Thoracic aorta (tissue), 2 donors: ENCODE measurements at places on chromosomes 7 and 10. TPM values are rescaled to one million over a fixed set of nuclear protein-coding genes. Genes with fewer than 3 reads are reported as not detected.

SPDYE16 gene
- total RNA-seq: 0.28 TPM

DNA sequence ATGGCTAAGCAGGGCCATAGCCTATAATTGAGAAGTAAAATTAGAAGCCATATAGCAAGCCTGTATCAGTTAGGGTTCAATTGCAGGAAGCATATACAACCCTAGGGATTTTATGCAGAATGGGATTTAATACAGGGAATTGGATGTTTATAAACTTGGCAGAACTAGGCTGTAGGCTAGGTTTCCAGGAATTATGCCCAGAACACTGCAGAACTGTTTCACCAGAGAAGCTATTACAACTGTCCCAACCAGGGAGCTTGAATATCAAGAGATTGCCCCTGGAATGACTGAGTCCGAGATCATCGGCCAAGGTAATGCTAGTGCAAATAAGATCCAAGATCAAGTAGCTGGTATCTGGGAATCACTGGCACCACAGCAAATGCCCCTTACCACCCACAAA, 64.0 kb downstream of the PRR15 start:
- DNase-seq: no peak

GRCh38 chr10:14259696-14260566, 70.8 kb downstream of the FRMD4A start:
- DNase-seq: no peak

GRCh38 chr10:102492983-102493382, 9.5 kb downstream of the ACTR1A start:
- no peak for DNase-seq

- no peak for DNase-seq
These were observed 120.6 kb downstream of the SLIT1 start for GRCh38 chr10:97065128-97065527.
